ENCODE measurements at places on chromosomes 12 and 14.
A peak's percentile ranks its signal among the peaks of the same experiment; 100 is the strongest.

- peaks cover 25% of the 10 kb centered on the region for H3K4me1 ChIP-seq
- no peaks in the 10 kb centered on the region for H3K27me3 ChIP-seq
- no peak overlapping the region for H3K27ac ChIP-seq
- no peak overlapping the region for H3K4me3 ChIP-seq
- peaks cover 47% of the 10 kb centered on the region for H3K36me3 ChIP-seq
- no peak for DNase-seq
These were observed 4.9 kb downstream of the ATP5MC2 start for GRCh38 chr12:53670971-53671370.

- H3K27ac ChIP-seq = no peak overlapping the region
- DNase-seq = no peak
- H3K36me3 ChIP-seq = no peaks in the 10 kb centered on the region
- H3K4me3 ChIP-seq = no peak overlapping the region
- H3K4me1 ChIP-seq = peaks cover 19% of the 10 kb centered on the region
These were observed 29.7 kb downstream of the EML1 start for GRCh38 chr14:99822800-99823455.

GRCh38 chr12:181921-182320 is 32.0 kb downstream of the SLC6A12 start:
- H3K27ac ChIP-seq = no peak overlapping the region
- no peaks in the 10 kb centered on the region for H3K4me1 ChIP-seq
- H3K36me3 ChIP-seq = no peaks in the 10 kb centered on the region
- no peaks in the 10 kb centered on the region for H3K27me3 ChIP-seq
- no peak for DNase-seq

- H3K4me1 ChIP-seq = peaks cover 11% of the 10 kb centered on the region
- no peak overlapping the region for H3K27ac ChIP-seq
- no peak overlapping the region for H3K4me3 ChIP-seq
- no peaks in the 10 kb centered on the region for H3K36me3 ChIP-seq
These were observed 104.2 kb downstream of the ST8SIA1 start for GRCh38 chr12:22230280-22230794.

- H3K27me3 ChIP-seq = no peaks in the 10 kb centered on the region
- H3K4me3 ChIP-seq = no peak overlapping the region
- DNase-seq = no peak
- H3K36me3 ChIP-seq = no peaks in the 10 kb centered on the region
- no peaks in the 10 kb centered on the region for H3K4me1 ChIP-seq
- no peak overlapping the region for H3K27ac ChIP-seq
These were observed 13.5 kb upstream of the TAS2R46 start for GRCh38 chr12:11075642-11076041.

GRCh38 chr12:67916266-67916970 is 72.8 kb upstream of the IFNG-AS1 start:
- no peak overlapping the region for H3K27ac ChIP-seq
- H3K4me3 ChIP-seq = no peak overlapping the region

DNA sequence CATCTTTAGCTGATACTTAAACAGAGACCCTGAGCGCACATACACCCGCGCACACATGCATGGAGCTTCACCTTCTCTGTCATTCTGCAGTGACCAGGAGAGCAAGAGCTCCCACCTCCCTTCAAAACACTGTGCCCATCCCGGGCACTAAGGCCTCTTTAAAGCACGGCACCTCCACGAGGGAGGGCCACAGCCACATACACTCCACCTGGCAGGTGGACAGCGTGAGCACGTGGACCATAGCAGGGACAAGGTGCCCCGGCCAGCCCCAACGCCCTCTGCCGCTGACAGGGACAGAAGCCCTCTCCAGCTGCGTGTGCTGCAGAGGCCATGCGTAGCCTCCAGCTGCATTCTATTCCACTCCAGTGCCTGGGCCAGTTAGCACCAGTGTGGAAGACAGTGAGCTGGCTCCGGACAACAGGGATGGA is 5.4 kb downstream of the GAPDH start:
- peaks cover 25% of the 10 kb centered on the region for H3K36me3 ChIP-seq
- H3K4me1 ChIP-seq = peaks cover 71% of the 10 kb centered on the region
- H3K27ac ChIP-seq = peak overlapping the region; percentile 37
- no peak for DNase-seq

GRCh38 chr14:84006643-84007155 is 1523.2 kb upstream of the FLRT2 start:
- H3K4me3 ChIP-seq = no peak overlapping the region
- H3K36me3 ChIP-seq = no peaks in the 10 kb centered on the region
- H3K4me1 ChIP-seq = no peaks in the 10 kb centered on the region
- no peak for DNase-seq
- no peaks in the 10 kb centered on the region for H3K27me3 ChIP-seq

All from CD4-positive, alpha-beta memory T cell (primary cell).